ENCODE measurements at places on chromosomes 7 and 10. TPM values are rescaled to one million over a fixed set of nuclear protein-coding genes. Genes with fewer than 3 reads are reported as not detected.

DNA sequence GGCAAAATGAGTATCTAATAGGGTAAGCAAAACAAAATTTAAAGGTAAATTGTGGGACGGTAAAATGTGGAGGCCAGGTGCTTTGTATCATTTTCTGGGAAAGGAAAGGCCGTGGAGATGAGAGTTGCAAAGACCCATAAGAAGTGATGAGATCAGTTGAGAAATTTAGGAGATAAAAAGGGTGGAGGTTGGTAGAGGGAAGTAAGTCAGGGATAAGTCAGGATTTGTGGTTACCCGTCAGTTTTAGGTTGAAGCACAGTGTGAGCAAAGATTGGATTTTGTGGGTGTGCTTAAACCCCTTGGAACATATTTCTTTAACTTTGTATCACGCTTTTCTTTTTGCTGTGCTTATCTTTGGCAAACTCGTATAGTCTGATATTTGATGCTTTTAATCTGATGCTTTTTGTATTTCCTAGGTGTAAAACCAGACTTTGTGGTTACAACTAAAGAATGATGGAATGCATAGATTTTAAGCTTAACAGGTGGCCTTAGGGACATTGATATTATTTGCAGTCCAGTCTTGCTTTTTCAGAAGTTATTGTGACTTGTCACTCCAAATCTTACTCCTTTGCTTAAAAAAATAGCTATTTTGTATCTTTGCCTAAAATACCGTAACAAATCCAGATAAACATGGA is 1.2 kb downstream of the BTRC start:
- DNase-seq, result no peak

GRCh38 chr10:34081347-34081743 is 733.8 kb downstream of the PARD3 start:
- no peak for DNase-seq

- DNase-seq, result no peak
Measured at GRCh38 chr10:68231817-68232251, at the start of gene ATOH7. TSS of gene ATOH7 (minus strand) at chr10:68232113. CDS start at chr10:68231677, 436 bp downstream.

GRCh38 chr10:11646450-11646849 is 35.0 kb upstream of the USP6NL start:
- no peak for DNase-seq

- peak; percentile 81 for DNase-seq
Measured at GRCh38 chr10:5873515-5873995, 16.1 kb downstream of the ANKRD16 start.

The CPVL gene
- total RNA-seq, result 0.96 TPM

The TRIM50 gene
- total RNA-seq, result not detected

All from CD4-positive, CD25-positive, alpha-beta regulatory T cell (primary cell).